ENCODE measurements at places on chromosomes 1 and 21.

DNA sequence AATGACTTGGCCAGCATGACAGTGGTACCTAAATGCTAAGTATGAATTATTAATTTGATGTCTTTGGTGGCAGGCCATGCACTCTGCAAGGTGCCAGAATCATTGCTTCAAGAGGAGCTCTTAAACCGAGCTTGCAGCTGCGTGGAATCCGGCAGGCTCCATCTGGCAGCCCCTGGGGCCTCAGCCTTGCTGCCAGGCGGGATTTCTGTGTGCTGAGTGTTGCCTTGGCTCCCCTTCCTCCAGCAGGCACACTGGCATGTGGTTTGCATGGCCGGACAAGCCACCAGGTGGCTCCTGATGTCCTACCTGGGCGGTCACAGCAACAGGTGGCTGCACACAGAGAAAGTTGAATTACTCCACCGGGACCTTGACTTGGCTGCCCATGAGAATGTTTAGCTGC lies 155.4 kb downstream of the URB2 start:
- DNase-seq = no peak

GRCh38 chr1:11447903-11448302 lies 31.1 kb upstream of the DISP3 start:
- no peak for DNase-seq

DNA sequence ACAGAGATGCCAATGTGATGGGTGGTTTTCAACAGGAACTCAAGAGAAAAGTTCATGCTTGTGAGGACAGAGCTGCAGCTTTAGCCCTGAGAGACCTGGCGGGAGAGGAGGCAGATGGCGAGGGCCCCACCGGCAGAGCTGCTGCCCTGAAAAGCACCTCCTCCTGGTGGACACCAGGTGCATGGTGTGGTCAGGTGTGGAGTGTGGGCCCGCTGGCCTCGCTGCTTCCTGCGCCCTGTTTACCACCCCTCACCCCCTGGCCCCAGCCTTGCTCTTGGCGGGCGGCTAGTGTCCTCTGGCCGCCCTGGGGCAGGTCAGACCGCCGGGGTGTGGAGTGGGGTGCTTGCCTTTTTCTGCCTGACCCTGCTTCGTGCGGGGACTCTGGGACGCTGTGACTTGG lies 42.8 kb downstream of the PRKCZ start:
- DNase-seq = no peak

GRCh38 chr1:243489158-243489527 lies 233.3 kb downstream of the SDCCAG8 start:
- no peak for DNase-seq

GRCh38 chr1:46652321-46653100 lies 15.7 kb downstream of the ATPAF1 start:
- no peak for DNase-seq

DNA sequence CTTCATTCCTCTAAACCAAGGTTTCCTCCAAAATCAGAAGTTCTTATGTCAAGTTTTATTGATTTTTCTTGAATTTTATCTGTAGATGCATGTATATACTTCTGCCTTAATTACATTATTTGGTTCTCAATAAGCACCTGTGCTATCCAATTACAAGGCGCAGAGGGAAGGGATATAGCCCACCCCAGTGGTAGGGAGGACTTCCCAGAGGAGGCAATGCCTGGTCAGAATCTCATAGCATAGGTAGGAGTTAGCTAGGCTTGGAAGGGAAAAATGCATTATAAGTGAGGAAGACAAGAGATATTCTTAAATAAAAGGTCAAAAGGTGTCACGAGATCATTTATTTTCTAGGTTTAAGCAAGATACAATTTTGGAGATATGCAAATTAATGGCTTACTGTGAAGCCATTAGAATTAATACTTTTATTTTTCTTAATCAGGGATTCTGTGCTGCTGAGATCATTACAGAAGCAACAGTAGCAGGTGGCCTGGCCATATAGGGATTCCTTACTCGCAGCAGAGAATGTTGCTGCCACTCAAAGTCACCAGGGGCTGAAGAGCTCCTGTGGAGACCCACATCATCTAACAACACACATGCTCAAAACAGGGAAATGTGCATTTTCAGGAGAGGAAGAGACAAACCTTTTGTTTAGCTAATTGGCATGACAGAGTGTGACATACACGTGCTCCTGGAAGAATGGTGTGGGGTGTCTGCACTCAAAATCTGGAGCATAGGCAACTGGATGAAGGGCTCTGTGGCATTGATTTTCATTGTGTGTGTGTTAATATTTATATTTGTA lies 178.3 kb downstream of the ATG4C start:
- no peak for DNase-seq

- DNase-seq = no peak
These were observed 10.7 kb downstream of the HES2 start for GRCh38 chr1:6409053-6409452.

- no peak for DNase-seq
These were observed 158.9 kb upstream of the JUN start for GRCh38 chr1:58942759-58943191.

GRCh38 chr1:7177438-7178146 lies 392.3 kb downstream of the CAMTA1 start:
- DNase-seq = no peak

DNA sequence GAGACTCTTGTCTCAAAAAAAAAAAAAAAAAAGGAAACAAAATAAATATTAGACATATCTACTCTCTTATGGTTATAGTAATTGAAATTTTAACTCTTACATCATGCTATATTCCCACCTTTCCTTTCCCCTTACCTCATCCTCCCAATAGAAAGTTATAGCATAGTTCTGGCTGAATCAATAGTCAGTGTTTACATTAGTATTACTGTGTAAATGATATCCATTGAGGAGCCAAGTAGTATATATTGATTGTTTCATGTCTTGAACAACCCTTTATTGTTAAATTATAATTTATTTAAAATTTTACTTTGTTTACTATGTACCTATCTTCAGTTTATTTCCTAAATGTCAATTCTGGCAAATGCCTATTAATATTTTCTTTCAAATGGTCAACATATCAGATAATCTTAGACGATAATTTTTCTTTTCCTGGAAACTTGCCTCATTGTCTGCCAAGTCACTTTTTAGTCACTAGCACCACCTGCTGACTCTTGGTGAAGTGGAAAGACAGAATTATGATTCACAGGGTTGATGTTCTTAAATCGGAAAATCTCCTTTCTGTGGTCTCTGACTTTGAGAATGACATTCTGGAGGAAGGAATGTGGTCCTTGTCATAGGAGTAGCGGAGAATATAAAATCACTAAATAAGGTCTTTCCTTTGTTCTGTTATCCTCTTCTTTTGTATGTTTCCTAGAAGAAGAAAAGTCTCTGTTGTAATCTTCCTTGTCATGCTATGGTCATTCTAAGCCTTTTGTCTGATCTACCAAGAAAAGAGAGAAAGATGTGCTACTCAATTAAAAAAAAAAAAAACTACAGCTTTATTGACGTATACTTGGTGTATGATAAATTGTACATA lies 8.6 kb downstream of the HJV start:
- no peak for DNase-seq

- peak; percentile 48 for DNase-seq
These were observed 57.9 kb upstream of the AJAP1 start for GRCh38 chr1:4596486-4596885.

DNA sequence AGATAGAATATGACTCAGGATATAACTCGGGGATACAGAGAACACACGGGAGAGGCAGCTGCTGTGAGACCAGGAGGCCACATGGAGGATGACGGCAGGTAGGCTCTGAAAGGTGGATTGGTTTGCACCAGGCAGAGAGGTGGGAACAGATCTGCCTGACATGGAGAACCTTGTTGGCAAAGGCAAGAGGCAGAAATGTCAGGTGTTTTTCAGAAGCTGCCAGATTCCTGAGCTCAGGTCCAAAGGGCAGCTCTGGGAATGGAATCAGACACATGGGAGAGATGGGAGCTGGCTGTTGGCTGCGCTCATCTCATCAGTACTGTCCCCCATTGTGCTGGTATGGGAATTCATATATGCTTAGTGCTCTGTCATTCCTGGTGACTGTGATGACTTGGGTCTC lies 19.2 kb downstream of the SYT6 start:
- no peak for DNase-seq

- DNase-seq = no peak
These were observed 38.0 kb downstream of the FOXO6 start for GRCh38 chr1:41399145-41399795.

DNA sequence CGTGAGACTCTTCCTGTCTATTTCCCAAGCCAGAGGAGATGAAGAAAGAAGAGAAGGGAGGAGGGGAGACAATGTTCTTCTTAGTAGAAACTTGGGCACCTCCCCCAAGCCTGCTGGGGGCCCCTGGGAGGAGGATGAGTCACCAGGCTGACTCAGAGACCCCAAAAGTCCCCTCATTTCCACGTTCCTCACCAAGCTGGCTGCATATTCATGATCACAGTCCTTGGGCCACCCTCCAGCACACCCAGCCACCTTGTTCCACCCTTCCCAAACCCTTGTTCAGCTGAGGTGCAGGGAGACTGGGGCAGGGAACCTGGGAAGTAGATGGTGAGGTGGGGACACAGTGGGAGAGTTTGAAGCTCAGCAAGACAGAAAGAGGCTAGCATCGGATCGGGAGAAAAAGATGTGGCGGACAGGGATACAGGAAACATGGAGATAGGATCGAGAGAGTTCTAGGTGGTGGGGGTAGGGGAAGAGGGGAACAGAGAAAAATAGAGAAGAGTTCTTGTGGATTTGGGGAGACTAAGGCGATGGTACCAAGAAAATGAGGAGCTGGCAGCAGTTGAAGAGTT lies 712 bp downstream of the RAB13 start:
- DNase-seq = peak; percentile 79

GRCh38 chr1:5311147-5311546 lies 656.7 kb downstream of the AJAP1 start:
- DNase-seq = no peak

GRCh38 chr1:1630191-1630964 lies 1.6 kb upstream of the MMP23B start:
- peak; percentile 66 for DNase-seq

DNA sequence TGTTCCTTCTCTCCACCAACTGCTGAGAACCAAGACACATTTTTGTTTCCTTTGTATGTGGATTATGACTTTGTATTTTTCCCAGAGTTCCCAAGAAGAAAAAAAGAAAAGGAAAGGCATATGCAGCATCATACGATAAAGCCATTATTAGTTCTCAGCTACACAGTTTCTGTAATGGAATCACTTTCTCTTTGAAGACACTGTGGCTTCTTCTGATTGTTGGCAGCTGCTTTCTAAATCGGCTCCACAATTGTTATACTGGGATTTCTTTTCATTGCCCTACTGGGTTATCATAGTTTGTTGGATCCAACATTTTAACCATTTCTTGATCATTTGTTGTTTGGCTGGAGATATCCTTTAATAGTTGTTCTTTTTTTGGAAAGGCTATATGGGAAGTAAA lies 89.5 kb upstream of the HIVEP3 start:
- DNase-seq = no peak

- no peak for DNase-seq
These were observed 15.1 kb downstream of the ELK4 start for GRCh38 chr1:205616563-205617293.

All from tibial artery (tissue), 4 donors.